ENCODE measurements at places on chromosomes 6 and 20.

- peak; percentile 61 for DNase-seq
Observed at GRCh38 chr6:154154389-154154967, 115.4 kb downstream of the OPRM1 start.

- no peak for DNase-seq
Observed at GRCh38 chr6:164827537-164827936, 481.9 kb downstream of the C6orf118 start.

DNA sequence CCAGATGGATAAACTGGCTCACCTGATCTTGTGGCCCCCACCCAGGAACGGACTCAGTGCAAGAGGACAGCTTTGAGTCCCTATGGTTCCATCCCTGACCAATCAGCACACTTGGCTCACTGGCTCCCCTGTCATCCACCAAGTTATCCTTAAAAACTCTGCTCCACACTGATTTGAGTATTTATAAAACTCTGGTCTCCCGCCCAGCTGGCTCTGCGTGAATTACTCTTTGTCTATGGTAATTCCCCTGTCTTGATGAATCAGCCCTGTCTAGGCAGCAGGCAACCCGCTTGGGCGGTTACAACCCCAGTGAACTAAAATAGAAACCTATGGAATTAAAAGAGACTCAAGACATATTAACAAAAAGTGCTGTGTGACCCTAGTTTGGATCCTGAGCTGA is 38.1 kb upstream of the CD83 start:
- DNase-seq, result no peak

DNA sequence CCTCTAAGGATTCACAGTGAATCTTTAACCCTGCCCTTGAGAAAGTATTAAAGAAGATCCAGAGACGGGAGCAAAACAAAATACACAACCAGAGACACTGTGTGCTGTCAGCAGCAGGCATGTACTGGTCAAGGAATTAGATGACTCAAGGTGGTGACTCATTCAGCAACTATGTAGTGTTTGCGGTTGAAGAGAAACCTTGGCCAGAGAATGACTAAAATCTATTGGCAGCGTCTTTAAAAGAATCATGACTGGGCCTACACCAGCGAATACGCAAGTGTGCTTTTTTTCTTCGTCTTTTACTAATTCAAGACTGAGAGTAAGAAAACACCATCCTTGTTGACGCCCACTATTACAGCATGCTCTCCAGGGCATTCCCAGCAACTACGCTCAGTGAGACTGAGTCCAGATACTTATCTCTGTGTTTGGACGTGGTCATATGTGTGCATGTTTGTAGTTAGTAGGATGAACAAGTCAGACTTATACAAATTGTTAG is 72.4 kb upstream of the BACH2 start:
- peak; percentile 98 for DNase-seq

GRCh38 chr6:134457941-134458340 is 140.0 kb upstream of the SGK1 start:
- DNase-seq, result no peak

GRCh38 chr6:5624256-5624655 is 362.9 kb downstream of the FARS2 start:
- no peak for DNase-seq

DNA sequence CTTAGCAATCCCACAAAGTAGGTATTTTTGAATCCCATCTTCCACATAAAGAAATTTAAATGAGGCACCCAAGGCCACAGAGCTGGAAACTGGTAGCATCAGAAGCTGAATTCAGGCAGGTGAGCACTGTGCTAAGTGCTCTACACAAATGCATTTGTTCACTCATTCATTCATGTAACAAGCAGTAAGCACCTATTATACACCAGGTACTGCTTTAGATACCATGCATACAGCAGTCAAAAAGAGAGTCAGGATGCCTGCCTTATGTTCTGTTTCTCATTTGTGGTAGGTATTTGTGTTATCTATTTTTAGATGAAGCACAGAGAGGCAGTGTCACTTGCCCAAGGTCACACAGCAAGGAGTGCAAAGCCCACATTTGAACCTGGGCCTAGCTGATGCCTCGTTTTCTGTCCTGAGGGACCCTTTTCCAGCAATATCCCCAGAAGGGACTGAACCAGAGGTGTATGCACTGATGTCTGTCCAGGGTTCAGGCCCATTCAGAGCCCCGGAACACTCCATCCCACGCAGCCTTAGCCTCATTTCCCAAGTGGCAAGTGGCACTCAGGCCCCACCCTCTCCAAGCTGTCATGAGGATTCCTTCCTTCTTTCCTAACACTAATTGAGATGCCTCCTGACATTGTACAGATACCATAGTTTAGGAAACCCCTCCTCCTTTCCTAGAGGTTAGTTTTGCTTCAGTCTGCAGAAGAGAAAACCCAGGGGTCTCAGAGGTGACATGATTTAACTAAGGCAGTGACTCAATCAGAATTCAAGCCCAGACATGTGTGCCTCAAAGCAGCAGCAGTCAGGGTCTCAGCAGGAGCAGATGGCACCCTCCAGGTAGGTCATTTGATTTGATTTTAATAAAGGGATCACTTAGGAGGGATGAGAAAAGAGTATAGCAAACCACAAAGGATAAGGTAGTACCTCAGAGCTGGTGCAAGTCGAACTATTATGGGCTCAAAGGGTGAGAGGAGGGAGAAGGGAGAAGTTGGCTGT is 61.2 kb upstream of the SIRPA start:
- no peak for DNase-seq

DNA sequence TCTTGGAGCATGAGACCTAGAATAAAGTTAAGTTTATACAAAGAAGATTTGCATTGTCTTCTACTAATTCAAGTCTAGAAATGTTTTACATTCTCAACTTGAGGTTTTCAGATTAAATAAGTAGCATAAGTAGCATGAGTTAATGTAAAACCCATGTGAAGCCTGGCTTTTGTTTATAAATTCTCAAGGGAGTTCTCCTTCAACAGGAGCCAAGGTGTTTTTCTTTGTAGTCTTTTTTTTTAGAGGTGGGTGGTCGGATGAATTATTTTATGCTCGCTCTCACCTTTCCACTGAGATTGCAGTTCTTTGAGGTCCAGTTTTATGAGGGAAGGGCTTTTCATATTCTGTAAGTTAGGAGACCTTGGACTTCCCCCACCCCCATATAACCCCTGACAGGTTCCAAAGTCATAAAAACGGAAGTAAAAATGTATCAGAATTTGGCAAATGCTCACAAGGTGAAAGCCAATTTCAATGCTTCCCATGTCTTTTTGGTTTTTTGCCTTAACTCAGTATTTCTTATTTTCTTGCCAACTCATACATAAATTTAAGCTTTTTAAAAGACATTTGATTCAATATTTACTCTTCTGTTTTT is 244.3 kb upstream of the ASCC3 start:
- DNase-seq, result no peak

- no peak for DNase-seq
Observed at GRCh38 chr20:32606790-32607189, 21.7 kb upstream of the NOL4L start.

GRCh38 chr20:51347831-51348230 is 194.7 kb downstream of the NFATC2 start:
- no peak for DNase-seq

GRCh38 chr20:14307956-14308355 is 29.5 kb downstream of the FLRT3 start:
- no peak for DNase-seq

DNA sequence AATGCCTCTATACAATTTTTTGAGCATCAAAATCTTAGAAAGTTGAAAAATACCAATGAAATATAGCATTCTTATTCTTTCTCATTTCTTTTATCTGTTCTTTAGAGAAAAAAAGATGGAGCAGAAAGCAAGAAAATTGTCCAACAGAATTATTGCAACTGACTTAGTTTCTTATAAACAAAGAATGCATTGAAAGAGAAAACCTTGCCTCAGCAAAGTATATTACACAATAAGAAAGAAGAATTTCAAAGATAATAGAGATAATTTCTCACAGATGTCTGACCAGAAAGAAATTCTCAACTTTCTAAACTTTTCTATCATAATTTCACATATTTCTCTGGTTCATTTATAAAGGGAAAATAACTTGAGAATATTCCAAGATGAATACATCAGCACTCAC is 47.0 kb upstream of the PRND start:
- DNase-seq, result no peak

- no peak for DNase-seq
Observed at GRCh38 chr6:162736961-162737360, 9.2 kb downstream of the PACRG start.

GRCh38 chr6:164150232-164150631 is 735.7 kb downstream of the QKI start:
- DNase-seq, result no peak

DNA sequence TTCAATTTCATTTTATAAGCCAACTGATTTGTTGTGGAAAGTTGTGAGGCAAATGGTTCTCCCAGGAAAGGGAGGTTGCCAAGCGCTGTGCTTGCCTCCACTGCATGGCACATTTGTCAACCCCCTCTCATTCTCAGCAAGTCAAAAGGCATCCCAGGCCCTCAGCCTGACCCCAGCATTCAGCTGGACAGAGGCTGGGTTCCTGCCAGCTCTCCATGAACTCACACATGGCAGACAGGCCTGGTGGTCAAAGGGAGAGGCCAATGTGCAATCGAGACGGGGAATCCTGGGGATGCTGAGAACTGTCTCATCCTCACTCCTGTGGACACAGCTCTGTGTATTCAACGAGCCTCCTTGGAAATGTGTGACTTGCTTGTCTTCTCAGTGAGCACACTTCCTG is 106.0 kb upstream of the CDH4 start:
- DNase-seq, result no peak

GRCh38 chr20:19880256-19881079 is 122.4 kb downstream of the RIN2 start:
- DNase-seq, result no peak

- DNase-seq, result no peak
Observed at GRCh38 chr20:2460752-2461424, 9.7 kb downstream of the SNRPB start.

DNA sequence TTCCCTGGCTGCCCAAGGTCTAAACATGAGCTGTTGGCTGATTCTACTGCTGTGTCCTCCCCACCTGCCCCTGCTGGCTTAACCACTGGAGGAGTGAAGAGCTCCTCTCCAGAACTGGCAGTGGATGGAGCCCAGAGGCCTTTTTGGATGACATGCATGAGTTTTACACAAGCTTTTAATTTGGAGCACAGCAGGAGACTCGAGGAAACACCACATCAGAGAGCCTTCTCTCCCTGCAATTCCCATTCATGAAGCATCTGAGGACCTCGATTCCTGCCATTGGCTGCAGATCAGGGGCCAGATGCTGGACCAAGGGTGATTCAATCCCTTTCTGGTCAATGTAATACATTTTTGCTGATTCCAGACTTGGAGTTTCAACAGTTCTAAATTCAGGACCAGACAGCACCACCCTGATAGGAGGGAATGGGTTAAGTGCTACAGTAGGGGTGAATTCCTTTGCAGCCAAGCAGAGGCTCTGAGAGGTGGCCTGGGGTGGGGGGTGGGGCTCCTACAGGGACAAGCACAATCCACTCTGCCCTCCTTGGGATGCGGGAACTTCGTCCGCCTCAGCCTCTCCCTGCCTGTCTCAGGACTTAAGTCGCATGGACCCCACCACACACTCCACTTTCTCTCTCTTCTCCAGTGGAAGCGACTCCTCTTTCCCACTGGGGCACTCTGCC is 599 bp upstream of the PSORS1C1 start:
- peak; percentile 43 for DNase-seq

DNA sequence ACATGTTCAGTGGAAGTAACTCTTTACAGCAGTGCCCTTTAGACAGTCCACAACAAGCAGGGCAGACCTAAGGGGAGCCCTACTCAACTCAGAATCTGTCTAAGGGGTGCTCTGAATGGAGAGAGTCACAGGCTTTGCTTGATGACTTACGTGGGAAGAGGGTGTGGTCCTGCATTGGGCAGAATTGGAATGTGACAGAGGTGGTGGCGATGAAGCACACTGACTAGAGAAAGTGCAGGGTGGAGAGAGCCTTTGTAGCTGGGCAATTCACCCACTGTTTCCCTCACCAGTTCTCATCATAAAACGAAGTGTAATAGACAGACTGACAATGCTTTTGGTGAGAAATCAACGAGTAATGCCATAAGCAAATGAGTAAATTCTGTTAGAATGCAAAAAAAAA is 11.2 kb downstream of the TP53INP2 start:
- no peak for DNase-seq

GRCh38 chr6:148538261-148539190 is 195.9 kb downstream of the SASH1 start:
- DNase-seq, result no peak

DNA sequence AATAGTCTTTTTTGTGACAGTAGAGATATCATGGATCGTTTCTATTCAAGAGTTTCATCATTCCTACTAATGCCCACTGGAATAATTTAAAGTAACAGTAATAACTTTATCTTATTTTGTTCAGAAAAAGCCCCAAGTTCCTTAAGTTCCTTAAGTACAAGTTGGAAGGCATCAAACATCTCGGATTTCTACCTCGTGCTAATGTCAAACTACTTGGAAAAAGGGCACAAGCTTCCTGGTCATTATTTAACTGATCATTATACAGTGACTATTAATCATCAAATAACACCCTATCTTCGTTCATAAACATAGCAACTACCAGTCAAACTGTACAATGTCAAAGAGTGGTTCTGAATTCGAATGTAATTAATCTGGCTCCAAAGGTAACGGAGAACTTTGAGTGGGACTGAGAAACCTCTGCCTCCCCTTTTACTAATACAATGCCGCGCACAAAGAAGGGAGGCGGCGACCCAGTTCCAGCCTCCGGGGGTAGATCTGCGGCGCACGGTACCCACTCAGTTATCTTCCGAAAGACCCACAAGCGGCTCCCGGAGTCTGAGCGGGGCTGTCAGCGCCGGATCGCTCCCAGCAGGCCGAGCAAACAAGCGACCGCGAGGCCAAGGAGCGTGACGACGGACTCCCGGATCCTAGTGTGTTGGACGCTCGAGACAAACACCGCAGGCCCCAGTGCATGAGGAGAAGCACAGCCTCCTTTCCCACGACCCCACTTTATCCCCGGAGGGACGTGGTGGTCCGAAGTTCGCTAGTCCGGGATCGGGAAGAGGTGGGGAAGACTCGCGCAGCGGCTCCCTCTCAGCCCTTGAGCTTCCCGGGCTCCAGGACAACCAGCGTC is 716 bp downstream of the SHPRH start:
- DNase-seq, result no peak

DNA sequence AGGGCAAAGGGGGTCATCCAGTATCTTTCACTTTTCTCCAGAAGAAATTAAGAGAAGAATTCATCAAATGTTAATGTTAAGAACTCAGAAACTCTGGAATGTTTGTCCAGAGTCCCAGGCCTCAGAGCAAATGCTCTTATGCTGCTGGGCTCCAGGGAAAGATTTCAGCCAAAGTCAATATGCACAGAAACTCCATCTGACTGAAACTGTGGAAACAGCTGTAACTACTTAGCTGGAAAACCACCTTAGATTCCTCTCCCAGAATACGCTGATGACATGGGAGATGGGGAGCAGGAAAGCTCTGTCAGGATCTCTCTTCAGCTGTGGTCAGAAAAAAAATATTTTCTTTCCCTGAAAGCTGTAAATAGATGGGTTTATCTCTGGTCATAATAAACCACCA is 559.6 kb downstream of the RFPL4B start:
- peak; percentile 75 for DNase-seq

DNA sequence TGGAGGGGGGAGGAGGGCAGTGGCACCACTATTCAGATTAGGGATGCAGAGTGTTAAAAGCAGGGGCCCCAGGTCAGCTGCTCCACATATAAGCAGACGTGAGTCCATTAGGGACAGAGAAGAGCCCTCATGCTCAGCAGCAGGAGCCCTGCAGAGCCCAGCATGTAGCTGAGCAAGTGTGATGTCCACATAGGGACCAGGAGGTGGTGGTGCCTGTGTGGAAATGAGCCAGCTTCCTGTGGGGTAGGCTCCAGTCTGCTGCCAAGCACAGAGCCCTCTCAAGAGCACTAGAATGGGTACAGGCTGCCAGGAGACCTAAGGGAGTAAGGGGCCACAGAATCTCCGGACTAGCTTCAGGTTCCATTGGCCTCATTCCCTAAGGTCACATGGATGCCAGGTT is 57.9 kb upstream of the MLN start:
- no peak for DNase-seq

Measured in AG09319 (cell line).